SW 1271 (cell line): ENCODE measurements at places on chromosomes 3 and 15.

GRCh38 chr3:154421083-154421482 lies 8.9 kb downstream of the GPR149 start:
- no peak for DNase-seq

- no peak for DNase-seq
These were observed 533.2 kb upstream of the GBE1 start for GRCh38 chr3:82294609-82295008.

GRCh38 chr3:24905266-24905665 lies 410.6 kb upstream of the THRB start:
- DNase-seq: no peak

GRCh38 chr15:48427960-48428547 lies 96.8 kb downstream of the DUT start:
- no peak for DNase-seq

DNA sequence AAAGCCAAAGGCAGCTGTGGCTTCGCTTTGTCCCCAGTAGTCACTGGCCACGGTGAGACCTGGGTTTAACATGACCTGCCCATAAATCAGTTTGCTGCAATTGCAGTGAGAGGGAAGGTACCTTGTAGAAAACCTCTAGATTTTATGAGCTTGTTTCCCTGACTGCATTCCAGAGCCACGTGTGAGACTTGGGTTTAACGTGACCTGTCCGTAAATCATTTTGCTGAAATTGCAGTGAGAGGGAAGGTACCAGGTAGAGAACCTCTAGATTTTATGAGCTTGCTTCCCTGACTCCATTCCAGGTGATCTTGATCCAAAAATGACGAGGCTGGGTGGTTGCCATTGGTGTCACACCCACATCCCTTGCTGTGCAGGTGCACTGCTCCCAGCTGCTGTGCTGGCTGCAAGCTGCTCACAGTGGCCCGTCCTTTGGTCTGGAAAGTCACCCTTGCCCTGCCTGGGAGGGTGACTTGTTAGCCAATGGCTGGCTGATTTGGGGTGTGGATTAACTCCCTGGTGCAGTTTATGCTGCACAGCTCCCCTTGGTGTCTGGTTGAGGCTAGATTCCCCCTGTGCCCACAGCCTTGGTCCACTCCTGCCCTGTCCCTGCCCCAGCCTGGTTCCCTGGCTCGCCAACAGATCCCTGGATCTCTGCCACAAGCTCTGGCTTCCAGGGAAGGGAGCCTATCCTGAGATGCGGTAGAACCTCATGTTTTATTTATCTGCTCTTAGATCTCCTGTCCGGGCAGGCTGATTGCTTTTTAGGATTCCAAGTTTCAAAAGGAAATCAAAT lies 192.7 kb upstream of the CTDSPL start:
- no peak for DNase-seq

GRCh38 chr3:52606373-52607085 lies 70.1 kb downstream of the UQCC5 start:
- DNase-seq: peak; percentile 4

DNA sequence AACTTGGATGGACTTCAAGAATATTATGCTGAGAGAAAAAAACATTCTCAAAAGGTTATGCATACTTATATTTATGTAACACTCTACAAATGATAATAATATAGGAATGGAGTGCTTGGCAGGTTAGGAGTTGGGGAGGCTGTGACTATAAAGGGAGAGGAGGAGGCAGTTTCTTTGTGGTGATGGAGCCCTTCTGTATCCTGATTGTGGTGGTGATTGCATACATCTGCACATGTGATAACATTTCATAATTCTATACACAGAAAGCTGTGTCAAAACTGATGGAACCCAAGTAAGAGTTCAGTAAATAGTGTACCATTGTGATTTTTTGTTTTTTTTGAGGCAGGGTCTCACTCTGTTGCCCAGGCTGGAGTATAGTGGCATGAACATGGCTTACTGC lies 31.7 kb upstream of the FAM3D start:
- no peak for DNase-seq

GRCh38 chr15:77568973-77569728 lies 63.6 kb downstream of the LINGO1 start:
- DNase-seq: no peak

GRCh38 chr15:70266412-70267121 lies 168.8 kb upstream of the TLE3 start:
- no peak for DNase-seq

GRCh38 chr15:69074843-69075224 lies 60.3 kb downstream of the NOX5 start:
- DNase-seq: no peak

- peak; percentile 22 for DNase-seq
These were observed 43.7 kb downstream of the ANKRD28 start for GRCh38 chr3:15754047-15754446.

- DNase-seq: no peak
These were observed 40.8 kb upstream of the LRTM1 start for GRCh38 chr3:54968546-54969172.

- no peak for DNase-seq
These were observed 57.2 kb downstream of the RAB11A start for GRCh38 chr15:65926459-65926858.

GRCh38 chr3:196216681-196217211 lies 412 bp downstream of the SLC51A start:
- DNase-seq: no peak

- no peak for DNase-seq
These were observed 67.1 kb downstream of the TOP2B start for GRCh38 chr3:25597535-25598101.

GRCh38 chr3:134340982-134341365 lies 33.3 kb downstream of the AMOTL2 start:
- DNase-seq: no peak

DNA sequence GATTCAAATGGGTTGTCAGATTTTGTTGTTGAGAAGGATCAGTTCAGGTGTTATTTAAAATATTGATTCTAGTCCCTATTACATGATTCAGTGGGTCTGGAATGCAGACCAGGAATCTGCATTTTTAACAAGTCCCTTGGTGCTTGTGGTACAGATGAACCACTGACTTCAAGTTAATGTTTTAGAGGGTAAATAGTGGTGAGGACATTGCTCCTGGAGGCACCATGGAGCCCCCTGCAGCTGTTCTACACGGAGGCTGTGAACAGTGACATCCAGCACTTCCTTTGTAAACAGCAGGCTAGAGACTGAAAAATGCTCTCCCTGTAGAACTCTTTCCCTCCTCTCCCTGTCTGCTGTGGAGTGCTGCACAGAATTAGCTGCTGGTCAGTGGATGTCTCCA lies 4.8 kb upstream of the FSIP1 start:
- DNase-seq: no peak
